Stimulated activated CD8-positive, alpha-beta memory T cell treated with anti-CD3 and anti-CD28 coated beads, Interleukin-2, amount 100 ng/mL, for 1 hour (primary cell): ENCODE measurements at places on chromosomes 7 and 10.
A peak's percentile ranks its signal among the peaks of the same experiment; 100 is the strongest.

GRCh38 chr7:40800771-40801170 lies 666.0 kb downstream of the SUGCT start:
- DNase-seq: no peak

DNA sequence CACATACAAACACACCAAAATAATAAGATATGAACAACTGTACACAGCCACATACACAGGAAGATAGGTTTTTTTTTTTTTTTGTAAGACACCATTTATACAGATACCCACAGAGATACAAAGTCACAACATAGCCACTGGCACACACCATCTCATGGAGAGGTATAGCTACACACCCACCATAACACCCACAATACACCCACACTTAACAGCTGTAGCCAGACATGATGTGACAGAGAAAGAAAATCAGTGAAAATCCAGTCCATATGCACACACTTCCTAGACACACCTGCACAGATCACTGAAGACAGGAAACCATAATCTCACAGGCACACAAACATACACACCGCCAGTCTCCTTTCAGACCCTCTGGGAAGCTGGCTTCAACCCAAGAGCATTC lies 62.4 kb upstream of the PAX2 start:
- DNase-seq: no peak

DNA sequence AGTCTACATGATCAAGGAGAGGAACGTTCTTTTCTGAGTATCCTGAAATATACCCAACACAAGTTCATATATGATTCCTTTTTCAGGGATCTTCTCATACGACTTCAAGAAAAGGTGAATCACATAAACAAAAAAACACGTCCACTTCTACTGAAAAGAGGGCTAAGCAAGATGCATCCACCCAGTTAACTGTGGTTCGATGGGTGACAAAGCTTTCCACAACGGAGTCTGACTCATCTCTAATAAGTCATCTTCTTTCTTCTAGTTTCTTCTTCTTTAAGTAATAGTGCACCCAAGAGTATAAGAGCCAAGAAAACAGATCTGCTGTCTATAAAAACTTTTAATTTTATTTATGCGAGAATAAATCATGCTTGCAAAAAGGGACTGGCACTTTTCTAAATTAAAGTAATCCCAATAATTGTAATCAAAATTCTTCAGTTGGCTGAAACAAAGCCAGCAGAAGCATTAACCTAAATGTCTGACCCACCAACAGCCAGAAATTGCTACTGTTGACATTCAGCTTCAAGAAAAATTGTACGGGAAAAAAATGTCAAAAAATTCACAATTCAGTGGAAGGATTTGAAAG lies 146.9 kb upstream of the ANK3 start:
- DNase-seq: no peak

DNA sequence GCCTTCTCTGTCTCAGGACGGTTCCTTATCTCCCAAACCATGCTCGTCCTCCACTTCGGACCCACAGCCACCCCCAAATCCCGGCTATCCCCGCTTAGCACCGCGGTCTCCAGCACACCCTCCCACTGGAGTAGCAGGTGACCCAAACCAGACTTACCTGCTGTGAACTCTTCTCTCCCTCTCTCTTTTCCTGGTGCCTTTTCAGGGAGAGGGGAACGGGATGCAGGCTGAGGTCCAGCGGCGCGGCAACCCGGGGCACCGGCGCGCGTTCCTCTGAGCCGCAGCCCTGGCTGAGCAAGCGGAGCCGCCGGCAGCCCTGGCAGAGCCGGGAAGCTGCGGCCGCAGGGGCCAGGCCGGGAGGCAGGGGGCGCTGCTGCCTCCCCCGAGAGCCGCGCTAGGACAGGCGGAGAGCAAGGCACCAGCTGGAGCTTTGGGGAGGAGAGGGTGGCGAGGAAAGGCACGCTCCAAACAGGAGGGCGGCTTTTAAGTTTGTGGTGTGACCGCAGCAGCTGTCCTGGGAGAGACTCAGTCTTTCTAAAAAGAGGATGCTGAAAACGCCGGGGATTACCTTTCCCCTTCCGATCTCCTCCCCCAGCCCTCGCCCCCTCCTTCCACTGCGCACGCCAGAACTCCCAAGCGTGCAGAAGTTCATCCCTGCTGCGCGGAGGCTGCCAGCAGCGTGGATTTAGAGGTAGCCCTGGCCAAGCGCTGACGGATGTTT lies at the start of gene SEMA3D:
SEMA3D (minus strand) TSS at position 536 of the 721 bp plus-strand sequence. CDS start 65,165 bp downstream, outside the sequence.
- no peak for DNase-seq

DNA sequence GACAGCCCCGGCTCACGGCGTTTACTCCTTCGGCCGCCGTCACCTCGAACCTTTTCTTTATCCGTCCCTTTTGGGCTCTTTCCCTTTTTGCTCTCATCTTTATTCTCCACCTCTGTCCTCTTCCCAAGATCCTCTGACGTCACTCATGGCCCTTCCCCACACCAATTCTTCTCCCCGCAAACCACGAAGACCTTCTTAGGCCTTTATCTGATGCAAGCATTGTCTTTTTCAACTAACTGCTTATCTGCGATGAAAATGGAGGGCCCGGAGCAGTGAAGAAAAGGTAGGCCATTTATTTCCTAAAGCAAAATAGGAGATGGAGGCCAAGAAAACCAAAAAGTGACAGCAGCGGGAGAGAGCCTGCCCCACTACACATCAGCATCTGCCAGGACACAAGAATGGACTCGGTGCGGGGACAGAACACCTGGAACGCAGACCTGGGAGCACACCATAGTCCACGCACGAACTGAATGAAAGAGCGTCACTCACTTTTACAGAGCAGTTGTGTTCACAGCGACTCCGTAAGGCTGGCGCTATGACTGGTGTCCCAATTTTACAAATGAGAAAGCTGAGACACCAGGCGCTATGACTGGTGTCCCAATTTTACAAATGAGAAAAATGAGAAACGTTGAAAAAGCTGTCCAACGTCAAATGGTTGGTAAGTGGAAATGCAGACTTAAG lies 45.3 kb downstream of the ZNF777 start:
- DNase-seq: no peak

- no peak for DNase-seq
Observed at GRCh38 chr10:74384615-74385183, 233.7 kb downstream of the ADK start.

DNA sequence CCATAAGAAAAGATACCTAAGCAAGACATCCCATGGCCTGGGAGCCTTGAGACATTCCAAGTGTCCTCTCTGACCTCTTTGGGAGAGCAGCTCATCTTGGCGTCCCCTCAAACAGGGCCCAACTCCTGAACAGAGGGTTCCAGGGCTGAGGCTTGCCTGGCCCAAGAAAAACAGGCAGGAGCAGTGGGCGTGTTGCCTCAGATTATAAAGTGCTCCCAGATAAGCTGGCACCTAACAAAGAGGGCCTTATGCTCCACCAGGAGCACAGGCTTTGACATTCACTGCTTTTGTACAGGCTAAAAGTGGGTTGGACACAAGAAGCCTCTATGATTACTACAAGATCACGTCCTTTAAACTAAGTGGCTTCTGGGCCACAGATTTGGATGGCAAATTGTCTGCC lies 193.1 kb downstream of the FGFR2 start:
- no peak for DNase-seq

DNA sequence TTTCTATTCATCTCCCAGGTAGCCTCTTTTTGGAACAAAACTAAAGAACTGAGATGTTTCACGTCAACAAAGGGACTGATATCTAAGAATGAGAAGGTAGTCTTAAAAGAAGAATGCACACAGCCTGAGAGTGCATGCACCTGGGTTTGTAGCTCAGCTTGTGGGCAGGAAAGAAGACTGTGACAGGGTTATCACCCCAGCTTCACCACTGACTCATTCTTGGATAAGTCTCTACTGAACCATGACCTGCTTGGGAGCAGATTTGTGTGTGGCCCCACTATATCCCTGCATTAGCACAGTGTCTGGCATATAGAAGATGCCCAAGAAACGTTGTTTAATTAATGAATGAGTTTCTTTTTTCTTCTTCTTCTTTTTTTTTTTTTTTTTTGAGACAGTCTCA lies 187.5 kb downstream of the GPAM start:
- no peak for DNase-seq

DNA sequence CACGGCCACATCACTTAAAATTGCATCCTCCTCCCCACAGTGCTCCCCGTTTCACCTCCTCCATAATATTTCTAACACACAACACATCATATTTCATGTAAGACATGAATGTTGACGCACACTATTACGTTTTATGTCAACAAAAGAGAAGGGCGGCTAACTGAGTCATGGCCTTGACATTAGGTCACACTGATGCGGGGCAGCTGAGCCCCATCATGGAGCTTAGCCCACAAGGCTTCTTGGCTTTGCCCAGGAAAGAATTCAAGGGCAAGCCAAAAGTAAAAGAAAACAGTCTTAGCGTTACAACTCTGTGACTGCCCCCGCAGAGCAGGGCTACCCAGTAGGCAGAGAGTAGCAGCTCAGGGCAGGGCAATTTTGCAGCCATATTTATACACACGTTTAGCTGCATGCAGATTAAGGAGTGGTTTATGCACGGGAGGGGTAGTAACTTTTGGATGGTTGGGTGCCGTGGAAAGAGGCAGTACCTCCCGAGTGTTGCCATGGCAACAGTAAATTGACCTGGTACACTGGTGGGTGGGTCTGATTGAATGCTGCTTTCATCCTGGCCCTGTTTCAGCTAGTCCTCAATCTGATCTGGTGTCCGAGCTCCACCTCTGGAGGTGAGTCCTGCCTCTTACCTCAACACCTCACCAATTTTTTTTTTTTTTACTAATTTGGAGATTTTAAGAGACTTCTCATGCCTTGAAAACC lies 156.2 kb upstream of the FRMD4A start:
- no peak for DNase-seq

GRCh38 chr7:64892666-64893309 lies 10.3 kb upstream of the ZNF273 start:
- no peak for DNase-seq

DNA sequence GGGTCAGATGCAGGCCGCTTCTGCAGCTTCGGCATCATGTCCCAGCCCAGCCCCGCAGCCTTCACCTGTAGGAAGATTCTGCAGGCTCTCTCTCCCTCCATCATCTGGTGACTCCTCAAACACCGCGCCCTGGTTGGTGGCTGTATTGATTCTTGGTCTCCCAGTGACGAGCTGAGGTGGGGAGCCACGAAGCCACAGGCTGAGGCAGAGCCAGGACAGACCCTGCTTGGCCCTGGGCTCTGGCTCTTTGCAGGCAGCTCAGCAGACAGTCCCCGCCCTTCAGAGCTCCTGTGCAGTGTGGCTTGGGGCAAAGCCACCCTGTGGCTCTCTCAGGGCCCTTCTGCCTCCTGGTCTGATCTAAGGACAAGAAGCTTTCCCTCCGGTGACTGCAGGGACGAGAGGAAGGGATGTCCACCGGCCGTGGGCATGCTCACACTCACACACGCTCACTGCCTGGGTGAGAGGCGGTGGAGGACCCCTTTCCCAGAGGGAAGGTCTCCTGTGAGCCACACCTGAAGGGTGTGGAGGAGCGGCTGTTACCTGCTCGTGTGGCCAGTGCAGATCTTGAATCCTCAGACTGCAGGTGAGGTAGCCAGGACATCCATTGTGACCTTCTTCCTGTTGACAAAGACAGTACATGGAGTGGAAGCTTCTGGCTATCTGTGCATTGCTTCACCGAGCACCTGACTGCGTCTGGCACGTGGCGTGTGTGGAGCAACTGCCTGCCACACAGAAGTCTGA lies 79.6 kb downstream of the INPP5A start:
- DNase-seq: no peak

DNA sequence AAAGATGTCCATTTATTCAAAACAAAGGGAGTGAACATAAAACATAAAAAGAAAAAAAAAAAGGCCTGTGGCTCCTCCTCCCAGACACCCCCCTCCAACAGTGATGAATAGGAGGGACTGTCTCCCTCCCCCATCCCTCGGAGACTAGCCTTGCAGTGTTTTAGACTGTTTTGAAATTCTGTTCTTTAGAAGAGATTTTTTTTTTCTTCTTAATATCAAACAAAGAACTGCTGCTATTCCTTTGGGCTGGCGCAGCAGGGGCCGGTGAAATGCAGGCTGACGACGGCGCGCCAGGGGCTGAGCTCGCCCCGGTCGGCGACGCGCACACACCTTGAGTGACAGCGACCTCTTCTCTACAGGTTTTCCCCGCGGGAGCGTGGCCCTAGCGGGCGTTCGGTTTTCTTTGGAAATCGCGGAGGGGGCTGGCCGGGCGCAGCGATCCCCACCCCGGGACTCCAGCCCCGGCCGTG lies at the start of gene LANCL2:
LANCL2 (plus strand) TSS at position 133 of the 470 bp plus-strand sequence. CDS start 689 bp downstream, outside the sequence.
- no peak for DNase-seq

GRCh38 chr7:100874577-100875355 lies at the start of gene SRRT:
SRRT (plus strand) TSS chr7:100875103; CDS start chr7:100875591, 488 bp downstream.
- DNase-seq: peak; percentile 97

DNA sequence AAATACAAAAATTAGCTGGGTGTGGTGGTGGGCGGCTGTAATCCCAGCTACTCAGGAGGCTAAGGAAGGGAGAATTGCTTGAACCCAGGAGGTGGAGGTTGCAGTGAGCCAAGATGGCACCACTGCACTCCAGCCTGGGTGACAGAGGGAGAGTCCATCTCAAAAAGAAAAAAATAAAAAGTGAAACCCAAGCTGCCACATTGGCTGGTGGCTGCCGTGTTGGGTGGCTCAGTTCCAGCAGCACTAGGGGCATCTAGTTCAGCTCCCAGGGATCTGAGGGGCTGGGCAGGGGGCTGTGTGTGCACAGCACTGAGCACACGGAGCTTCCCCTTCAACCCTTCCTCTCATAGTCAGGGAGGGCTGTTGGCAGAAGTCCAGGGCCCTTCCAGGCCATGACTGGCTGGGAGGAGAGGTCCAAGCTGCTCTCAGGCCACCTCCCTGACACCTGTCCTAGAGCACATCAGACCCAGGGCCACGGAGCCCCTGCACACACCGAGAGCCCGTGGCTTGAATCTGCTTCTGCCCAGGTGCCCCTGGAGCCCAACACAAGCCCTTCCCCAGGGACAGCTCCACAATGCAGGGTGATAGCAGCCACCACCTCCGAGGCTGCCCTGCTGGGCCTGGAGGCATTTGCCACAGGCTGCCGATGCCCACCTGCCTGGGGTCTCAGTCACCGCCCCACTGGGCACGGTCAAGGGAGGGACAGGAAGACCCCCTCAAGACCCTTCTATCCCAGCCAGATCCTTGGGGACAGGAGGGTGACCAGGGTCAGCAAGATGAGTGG lies 47.3 kb downstream of the YKT6 start:
- no peak for DNase-seq

DNA sequence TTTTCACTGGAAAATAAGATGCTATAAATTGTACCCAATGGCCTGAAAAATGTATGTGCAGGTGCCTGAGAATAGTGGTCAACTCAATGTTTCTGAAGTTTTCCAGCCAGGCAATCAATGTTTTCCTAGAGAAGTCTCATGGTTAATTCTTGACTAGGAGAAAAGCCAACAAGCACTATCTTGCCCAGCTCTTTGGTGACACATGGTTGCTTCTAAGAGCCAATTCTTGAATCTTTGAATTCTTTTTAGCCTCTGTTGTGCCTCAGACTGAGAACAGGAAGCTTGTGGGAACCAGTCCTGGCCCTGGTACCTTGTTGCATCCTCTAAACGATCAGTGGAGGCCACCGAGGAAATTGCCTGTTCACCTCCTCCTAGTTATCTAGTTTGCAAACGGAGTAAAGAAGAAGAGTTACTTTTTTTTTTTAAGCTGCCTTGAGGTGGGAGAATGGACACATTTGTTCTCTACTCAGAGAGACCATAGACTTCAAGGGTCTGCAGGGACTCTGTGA lies 144.0 kb upstream of the MKLN1 start:
- no peak for DNase-seq

GRCh38 chr7:86776136-86776535 lies 132.4 kb downstream of the GRM3 start:
- no peak for DNase-seq
